ENCODE measurements at places on chromosomes 6 and 20.

DNA sequence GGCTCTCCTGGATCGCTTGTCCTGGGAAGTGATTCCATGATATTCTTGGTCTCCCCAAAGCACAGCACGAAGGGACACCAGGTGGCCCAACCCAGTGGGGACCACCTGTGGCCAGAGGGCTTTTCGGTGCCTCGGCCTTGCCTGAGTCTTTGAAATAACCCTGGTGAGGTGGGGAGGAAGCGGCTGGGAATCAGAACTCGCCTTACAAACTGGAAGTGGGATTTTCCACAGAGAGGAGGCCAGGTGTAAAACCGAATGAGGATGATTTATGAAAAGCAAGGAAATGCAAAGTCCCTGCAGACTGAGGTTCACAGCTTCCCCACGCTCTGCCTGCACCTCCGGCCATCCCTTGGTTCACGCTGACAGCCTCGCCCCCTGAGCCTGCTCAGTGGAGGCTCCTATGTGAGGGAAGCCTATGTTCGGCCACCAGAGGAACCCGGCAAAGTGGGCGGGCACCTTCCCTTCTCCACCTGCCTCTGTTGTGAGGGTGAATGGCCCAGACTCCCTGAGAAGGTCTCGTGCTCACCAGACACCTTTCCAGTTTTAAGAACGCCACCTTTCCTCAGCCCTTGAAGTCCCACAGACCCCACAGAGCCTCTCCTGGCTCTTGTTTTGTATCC is 133.8 kb upstream of the CST7 start:
- DNase-seq: no peak

- no peak for DNase-seq
Observed at GRCh38 chr6:79536585-79536953, 661 bp downstream of the LCA5 start.

DNA sequence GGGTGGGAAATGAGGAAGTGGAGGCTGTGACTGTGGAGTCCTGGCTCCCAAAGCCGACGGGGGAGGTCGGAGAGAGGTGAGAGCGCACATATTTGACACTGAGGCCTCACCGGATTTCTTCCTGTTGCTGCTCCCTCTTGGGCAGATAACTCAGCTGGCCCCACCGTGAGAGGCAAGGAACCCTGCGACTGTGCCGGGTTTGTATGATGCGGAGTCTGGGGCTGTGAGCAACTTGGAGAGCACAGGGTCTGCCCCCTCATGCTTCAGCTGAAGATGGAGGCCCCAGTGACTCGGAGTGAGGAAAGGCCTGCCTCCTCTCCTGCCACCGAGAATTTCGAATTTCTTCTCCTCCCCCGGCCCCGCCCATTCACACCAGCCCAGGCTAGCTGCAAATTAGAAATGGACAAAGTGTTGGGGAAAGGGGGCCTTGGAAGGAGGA is 160.6 kb downstream of the GRM4 start:
- no peak for DNase-seq

- DNase-seq: no peak
Observed at GRCh38 chr6:141830530-141830929, 302.2 kb upstream of the GJE1 start.

- no peak for DNase-seq
Observed at GRCh38 chr6:94131271-94131670, 711.9 kb upstream of the EPHA7 start.

- no peak for DNase-seq
Observed at GRCh38 chr6:3124667-3125066, 6.2 kb downstream of the BPHL start.

GRCh38 chr6:39530201-39530759 is 194.9 kb downstream of the KIF6 start:
- no peak for DNase-seq
